Kidney capillary endothelial cell (primary cell): ENCODE measurements at places on chromosomes 5 and 9.
A peak's percentile ranks its signal among the peaks of the same experiment; 100 is the strongest.

GRCh38 chr9:123150708-123151503 lies 117.4 kb downstream of the GPR21 start:
- DNase-seq, result peak; percentile 11

DNA sequence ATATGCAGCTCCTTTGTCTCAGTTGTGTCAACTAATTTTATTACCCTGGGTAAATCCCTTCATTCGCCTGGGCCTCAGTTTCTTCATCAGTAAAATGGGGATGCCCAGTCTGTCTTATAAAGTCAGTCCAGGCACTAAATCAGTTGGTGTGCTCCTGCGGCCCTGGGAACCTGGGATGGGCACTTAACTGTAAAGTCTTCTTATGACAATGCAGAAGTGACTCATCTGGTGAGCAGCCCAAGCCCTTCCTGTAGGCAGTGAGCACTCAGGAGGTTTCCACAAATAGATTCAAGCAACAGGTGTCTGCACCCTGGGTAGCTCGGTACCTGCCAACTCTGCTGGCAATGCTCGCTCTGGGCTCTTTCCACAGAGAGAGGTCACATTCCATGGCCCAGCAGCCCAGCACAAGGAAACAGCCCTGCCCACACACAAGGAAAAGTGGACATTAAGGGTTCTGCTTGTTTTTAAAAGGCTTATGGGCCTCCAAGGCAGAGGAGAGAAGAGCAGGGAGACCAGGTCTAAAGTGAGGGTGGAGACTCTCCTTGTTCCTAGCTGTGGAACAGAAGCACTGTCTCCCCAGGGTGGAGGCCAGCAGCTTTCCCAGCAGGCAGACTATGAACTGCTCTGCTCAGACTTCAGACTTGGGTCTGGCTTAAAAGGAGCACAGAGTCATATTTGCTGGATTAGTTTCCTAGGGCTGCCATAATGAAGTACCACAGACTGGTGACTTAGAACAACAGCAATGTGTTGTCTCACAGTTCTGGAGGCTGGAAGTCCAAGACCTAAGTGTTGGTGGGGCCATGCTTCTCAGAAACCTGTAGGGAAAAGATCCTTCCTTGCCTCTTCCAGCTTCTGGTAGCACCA lies 89.7 kb upstream of the ADRA1B start:
- DNase-seq, result peak; percentile 51

DNA sequence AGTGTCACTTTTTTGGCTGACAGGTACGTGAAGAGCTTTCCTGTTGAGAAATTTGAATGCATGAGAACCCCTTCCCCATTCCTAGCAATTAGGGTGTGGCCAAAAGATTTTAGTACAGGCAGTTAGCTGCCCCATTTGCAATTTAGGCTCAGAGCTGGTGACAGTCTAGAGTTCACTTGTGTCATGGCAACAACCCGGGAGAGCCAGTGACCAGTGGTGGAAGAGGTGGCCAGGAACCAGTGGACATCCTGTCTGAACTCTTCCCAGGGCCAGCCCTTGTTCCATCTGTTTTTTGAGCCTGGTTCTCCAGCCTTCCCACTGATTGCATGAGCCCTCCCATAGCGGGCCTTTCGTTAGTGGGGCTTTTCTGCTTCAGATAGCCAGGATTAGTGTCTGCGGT lies 2.5 kb upstream of the NEUROG1 start:
- DNase-seq, result no peak

- peak; percentile 13 for DNase-seq
Measured at GRCh38 chr9:19940811-19941535, 152.1 kb upstream of the SLC24A2 start.

DNA sequence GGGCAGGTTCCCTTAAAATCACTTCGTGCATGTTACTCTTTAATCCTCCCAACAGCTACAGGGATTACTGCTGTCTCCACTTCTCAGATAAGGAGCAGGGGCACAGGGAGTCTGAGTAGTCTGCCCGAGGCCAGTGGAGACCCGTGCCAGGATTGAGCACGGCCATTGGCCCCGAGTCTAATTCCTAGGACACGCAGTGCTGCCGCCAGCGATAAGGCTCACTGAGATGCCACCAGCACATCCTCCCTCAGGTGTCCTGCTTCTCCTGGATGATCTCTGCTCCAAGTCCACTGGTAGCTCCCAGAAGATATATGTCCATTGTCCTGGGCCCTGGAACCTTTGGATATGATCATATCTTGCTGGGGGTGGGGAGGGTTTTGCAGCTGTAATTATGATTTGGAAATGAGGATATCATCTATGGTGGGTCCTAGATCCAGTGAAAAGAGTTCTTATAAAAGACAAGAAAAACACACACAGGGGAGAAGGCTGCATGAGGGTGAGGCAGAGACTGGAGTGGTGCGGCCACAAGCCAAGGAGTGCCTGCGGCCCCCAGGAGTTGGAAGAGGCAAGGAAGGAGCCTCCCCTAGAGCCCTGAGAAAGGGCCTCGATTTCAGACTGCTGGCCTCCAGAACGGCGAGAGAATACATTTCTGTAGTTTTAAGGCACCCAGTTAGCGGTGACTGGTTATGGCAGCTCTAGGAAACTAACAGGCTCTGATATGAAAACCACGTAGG lies 19.4 kb upstream of the MED10 start:
- DNase-seq, result no peak

DNA sequence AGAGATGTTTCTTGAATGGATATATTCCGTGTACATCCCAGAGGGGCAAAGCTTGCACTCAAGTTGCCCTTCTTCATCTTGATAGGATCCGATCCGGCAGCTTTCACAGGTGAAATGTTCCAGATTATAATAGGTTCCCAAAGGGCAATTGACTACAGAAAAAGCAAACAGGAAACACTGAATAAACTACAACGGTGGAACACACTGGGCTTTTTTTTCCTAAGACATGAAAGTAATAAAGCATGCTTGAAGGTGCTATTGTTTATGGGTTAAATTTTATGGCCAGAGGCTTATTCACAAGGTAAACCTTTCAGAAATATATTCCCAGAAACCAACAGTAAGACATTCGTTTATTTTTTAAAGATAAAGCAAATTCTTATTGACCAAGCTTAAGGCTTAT lies 110.6 kb downstream of the SVEP1 start:
- DNase-seq, result no peak
